Sciatic nerve (tissue), 2 donors: ENCODE measurements at places on chromosomes 3 and 15.

GRCh38 chr15:48253172-48253571 is 47.1 kb downstream of the SLC12A1 start:
- DNase-seq = no peak

GRCh38 chr3:50212502-50212901 is 7.4 kb downstream of the SLC38A3 start:
- no peak for DNase-seq

- DNase-seq = no peak
These were observed 93.8 kb downstream of the FRMD5 start for GRCh38 chr15:44101286-44101685.

- DNase-seq = no peak
These were observed 72.7 kb upstream of the CHRNA7 start for GRCh38 chr15:31957581-31957980.

DNA sequence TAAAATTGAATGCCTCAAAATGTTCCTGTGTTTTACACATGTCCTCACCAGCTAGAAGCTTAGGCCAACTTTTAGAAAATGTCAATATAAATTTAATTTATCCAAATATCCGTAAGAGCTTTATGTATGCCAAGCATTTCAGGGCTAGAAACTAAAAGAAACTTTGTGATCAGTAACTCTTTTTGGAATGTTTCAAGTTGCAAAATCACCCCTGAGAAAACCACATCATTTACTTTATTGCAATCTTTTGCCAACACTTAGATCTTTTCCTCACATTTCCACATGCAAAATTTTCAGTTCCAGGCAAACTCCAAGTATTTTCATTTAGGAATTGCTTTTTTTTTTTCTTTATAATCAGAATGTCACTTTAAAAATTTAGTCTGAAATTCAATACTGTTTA is 20.1 kb upstream of the IGF1R start:
- no peak for DNase-seq

DNA sequence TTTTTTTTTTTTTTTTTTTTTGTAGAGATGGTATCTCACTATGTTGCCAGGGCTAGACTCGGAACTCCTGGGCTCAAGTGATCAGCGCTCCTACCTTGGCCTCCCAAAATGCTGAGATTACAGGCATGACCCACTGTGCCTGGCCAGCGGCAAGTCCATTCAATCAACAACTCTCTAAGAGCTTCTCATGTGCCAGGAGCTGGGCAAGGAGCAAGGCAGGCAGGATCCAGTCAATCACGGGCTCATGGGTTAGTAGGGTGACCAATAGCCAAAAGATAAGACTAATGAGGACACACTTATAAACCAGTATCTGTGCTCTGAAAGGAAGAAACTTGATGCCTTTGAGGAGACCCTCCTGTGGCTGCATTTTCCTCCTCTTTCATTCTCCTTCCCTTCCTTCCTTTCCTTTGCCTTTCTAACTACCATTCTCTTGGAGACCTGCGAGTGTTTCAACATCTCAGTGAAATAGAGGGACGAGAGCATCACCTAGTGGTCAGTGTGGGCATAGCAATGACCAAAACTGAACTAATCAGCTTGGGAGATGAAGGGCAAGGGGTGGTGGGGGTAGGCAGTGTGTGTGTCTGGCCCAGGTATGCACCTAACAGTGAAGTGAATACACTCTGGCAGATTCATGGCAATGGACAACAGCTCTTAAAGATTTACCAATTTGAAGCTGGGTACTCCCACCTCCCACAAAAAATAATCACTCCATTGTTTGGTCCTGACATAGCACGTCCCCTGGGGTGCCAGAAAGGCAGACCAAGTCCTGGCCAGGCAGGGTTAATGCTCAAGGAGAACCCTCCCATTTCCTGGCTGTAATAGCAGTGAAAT is 6.3 kb downstream of the RPP25 start:
- peak; percentile 89 for DNase-seq

- no peak for DNase-seq
These were observed 93.2 kb upstream of the CCDC80 start for GRCh38 chr3:112734171-112734570.
